Fibroblast of lung (primary cell): ENCODE measurements at places on chromosomes 3 and 15. TPM values are rescaled to one million over a fixed set of nuclear protein-coding genes. Genes with fewer than 3 reads are reported as not detected.

Gene ZNF80
- not detected in 2 replicates for total RNA-seq

DNA sequence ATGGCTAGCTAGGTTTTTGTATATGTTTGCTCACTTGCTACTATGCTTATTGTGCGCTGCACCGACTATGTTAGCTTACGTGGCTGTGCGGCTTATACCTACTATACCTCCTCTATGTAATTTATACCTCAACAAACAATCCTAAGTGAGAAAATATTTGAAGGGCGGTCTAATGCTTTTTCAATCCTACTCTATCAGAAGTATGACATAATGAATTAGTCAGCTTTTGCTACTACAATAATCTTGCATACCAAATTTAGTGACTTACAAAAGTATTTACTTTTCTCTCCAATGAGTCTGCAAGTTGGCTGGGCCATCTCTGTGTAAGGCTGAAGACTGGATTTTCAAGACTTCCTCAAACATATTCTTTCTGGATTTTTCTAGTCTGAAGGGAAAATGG is 391.2 kb upstream of the NECTIN3 start:
- peak; percentile 28 for DNase-seq

DNA sequence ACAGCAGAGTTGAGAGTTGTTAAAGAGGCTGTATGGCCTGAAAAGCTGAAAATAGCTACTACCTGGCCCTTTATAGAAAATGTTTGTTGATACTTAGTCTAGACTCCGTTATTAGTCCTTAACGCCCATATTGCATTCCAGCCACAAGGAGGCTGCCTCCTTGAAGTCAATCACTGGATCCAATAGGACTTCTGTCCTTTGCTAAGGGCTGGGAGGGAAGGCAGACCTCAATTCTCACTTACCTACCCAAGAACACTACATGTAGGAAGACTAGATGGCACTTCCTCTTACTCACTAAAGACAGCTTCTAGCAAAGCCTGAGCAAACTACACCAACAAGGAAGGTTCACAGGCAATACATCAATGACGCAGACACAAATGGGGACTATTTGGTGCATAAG is 139.5 kb upstream of the HACD2 start:
- DNase-seq = peak; percentile 56

DNA sequence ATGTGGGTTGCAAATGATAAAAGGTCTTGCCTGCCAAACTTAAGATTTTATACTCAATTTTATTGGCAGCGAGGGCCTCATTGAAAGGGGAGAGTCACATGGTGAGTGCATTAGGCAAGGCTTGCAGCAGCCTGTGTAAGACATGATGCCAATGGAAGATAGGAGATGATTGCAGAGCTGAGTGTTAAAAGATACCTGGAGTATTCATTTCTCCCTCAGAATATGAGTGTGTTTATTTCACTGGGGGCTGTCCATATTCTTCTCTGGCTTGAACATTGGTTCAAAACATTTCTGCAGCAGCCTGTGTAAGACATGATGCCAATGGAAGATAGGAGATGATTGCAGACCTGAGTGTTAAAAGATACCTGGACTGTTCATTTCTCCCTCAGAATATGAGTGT is 165.2 kb upstream of the NUDT16 start:
- DNase-seq = peak; percentile 8
